NCI-H510A (cell line): ENCODE measurements at places on chromosomes 6 and 20.

GRCh38 chr6:44211284-44211683 is 5.4 kb upstream of the MYMX start:
- no peak for DNase-seq

DNA sequence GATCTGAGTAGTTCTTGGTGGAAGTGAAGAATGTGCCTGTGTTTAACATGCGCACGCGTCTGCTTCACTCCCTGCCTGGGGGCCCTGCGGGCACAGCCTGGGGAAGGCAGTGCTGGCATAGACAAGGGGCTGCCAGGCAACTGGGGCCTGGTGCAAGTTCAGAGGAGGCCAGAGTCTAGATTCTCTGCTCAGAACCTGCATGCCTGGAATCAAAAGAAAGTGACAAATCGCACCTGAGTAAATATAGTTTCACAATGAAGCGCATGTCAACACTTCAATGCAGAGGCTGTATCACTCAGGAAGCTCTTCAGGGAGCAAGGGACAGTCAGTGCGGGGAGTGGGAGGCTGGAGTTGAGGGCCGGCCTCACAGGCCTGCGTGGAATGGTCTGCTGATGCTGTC is 24.2 kb upstream of the PPP1R14C start:
- DNase-seq: peak; percentile 33

DNA sequence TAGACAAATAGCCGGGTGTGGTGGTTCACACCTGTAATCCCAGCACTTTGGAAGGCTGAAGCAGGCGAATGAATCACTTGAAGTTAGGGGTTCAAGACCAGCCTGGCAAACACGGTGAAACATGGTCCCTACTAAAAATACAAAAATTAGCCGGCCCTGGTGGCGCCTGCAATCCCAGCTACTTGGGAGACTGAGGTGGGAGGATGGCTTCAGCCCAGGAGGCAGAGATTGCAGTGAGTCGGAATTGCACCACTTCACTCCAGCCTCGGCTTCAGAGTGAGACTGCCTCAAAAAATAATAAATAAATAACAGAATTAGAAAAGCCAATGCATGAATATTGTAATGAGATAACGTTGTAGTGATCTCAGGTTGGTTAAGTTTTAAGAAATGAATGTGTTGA is 61.3 kb downstream of the RFX6 start:
- DNase-seq: no peak

GRCh38 chr6:55958790-55959189 is 83.4 kb upstream of the BMP5 start:
- no peak for DNase-seq

DNA sequence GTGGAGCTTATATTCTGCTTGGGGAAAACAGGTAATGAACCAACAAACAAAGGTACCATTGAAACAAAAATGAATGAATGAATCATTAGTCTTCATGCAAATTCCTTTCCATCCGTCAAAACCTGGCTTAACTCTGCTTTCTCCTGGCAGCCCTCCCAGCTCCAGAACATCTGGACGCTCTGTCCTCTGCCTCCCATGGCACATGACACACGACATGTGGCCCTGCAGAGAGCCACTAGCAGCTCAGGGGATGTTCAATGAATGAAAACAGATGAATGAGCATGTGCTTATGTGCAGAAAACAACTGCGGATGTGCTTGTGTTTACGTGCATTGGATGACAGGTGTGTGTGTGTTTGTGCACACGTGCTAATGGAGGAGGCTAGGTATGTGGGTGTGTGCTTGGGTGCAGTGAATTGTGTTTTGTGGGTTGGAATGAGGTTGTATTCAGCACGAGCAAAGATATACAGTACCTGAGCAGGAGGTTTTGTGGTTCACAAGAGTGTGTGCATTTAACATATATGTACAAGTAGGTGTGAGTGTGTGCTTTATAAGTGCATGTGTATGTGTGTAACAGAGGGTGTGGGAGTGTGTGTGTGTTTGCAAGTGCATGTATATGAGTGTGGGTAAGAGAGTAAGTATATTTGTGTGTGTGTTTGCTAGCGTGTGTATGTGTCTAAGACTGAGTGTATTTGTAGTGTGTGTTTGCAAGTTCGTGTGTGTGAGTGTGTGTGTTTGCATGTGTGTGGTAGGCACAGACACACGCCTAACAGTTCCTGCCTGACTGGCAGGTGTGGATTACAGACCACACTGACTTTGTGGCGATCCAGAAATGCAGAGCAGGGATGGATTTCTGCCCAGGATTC is 374.1 kb upstream of the SULF2 start:
- DNase-seq: no peak

- no peak for DNase-seq
Measured at GRCh38 chr6:130161683-130162404, 60.9 kb downstream of the SAMD3 start.

DNA sequence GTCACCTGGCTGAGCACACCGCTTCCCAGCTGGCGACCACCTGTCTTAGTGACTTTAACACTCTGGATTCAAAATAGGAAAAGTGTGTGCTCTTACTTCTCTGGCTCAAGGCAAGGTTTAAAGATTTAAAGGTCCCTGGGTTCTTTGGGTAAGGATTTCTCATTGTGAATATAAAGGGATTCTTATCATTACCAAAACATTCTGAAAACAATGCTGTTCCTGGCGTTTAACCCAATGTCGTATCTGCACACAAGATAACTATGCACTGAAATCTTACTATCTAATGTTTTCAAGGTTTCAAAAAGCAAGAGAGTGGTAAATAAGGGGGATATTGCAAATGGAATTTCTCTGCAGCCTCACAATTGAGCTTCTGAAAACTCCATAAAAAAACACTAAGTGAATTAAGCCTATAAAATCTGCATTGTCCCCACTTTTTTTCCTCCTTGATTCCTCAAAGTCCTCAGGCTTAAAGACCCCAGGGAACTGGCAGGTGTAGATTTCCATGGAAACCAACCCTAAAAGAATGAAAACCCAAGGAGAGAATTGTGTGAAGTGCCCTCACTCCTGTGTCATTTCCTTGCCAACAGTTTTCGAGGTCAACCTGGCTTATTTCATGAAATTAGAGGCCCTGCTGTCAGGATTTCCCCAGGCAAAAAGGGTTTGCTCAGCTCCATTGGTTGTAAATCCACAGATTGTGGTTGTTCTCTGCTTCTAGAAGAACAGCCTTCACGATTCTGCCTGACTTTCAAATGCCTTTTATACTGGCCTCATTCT is 44.0 kb downstream of the BMP2 start:
- DNase-seq: no peak

GRCh38 chr6:19153270-19153980 is 683.7 kb upstream of the ID4 start:
- no peak for DNase-seq

DNA sequence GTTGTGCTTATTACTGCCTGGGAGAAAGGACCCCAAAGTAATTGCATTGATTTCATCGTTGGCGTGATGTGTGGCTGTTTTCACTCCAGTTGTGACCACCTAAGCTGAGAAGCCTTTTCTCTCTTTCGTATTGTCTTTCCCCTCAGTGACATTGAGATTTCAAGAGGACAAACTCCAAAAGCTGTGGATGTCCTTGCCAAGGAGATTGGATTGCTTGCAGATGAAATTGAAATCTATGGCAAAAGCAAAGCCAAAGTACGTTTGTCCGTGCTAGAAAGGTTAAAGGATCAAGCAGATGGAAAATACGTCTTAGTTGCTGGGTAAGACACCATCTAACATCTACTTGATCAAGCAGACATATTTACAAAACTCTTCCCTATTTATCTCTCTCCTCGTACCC is 60.5 kb downstream of the MTHFD1L start:
- no peak for DNase-seq

DNA sequence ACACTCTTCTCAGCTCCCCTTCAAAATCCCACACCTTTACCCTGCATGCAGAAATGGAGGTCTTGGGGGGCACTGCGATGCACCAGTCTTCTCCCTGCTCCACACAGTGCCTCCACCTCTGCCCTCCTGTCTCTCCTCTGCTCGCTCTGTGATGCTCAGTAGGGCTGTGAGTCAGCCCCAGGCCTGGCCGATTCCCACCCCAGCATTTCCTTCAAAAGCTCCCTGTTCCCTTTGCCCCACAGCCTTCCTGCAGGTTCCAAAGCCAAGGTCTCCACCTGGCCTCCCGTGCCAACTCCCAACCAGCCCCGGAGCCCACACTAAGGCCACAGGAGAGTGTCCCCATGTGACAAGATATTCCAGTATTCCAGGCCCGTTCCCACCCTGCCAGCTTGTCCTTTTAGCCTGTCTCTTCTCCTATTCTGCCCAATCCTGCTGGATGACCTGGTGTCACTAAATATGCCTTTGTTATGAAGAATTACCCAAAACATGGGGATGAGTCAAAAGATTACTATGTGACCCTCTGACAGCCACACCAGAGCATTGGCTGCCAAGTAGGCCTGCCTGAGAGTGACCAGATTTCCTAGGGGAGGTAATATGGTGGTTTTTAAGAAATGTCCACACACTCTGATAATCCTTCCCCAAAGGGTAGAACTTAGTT is 118.9 kb upstream of the NXT1 start:
- no peak for DNase-seq

DNA sequence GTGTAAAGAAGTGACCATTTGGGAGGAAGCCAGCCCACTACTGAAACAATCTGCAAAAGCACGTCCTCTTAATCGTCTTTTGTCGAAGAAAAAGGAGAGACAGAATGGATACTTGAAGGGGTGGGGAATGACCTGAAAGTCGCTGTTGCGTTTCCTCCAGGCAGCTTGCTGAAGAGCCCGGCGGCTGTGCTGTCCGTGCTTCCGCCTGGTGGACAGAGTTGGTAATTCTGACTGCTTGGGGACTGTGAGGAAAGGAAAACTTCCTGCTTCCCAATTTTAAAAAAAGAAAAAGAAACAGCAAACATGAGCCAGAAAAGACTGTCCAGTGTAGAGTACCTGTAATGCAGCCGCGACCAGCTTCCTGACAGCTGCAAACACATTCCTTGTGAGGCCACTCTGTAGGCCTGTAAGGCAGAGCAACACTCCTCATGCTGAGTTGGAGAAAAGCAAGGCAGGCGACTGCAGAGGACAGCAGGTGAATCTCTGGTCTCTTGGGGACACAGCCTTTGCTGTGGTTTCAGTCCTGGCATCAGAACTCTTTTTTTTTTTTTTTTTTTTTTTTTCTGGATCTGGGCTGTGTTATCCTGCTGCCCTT is 251.1 kb upstream of the TBX18 start:
- DNase-seq: no peak

- DNase-seq: no peak
Measured at GRCh38 chr20:45801851-45802250, 10.1 kb downstream of the DNTTIP1 start.

DNA sequence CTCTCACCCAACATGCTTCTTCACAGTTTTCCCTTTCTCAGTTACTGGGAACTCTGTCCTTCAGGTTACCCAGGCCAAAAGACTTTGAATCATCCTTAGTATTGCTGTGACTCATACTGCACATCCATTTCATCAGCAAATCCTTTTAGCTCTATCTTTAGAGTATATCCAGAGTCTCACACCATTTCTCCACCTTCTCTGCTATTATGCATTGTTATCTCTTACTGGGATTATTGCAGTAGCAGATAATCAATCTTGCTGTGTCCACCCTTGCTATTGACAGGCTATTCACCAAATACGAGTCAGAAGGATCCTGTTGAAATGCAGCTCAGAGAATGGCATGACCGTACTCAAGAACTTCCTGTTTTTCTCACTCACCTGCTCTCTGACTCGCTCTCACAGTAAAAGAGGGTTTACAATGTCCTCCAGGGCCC is 57.3 kb downstream of the BCKDHB start:
- DNase-seq: peak; percentile 1
